ENCODE measurements at places on chromosomes 12 and 14.

GRCh38 chr12:93970900-93971688 is 177.3 kb upstream of the PLXNC1 start:
- DNase-seq = no peak

DNA sequence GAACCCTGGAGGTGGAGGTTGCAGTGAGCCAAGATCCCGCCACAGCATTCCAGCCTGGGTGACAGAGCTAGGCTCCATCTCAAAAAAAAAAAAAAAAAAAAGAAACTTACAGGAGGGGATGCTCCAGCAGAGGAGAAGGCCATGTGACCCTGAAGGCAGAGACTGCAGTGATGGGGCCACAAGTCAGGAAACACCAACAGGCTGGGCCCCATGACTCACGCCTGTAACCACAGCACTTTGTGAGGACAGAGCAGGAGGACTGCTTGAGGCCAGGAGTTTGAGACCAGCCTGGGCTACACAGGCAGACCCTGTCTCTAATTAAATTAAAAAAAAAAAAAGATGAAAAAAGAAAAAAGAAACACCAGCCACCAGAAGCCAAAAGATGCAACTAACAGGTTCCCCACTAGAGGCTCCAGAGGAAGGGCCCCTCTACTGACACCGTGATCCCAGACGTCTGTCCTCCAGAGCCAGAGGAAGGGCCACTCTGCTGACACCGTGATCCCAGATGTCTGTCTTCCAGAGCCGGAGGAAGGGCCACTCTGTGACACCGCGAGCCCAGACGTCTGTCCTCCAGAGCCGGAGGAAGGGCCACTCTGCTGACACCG is 9.1 kb upstream of the GLT1D1 start:
- DNase-seq = no peak

DNA sequence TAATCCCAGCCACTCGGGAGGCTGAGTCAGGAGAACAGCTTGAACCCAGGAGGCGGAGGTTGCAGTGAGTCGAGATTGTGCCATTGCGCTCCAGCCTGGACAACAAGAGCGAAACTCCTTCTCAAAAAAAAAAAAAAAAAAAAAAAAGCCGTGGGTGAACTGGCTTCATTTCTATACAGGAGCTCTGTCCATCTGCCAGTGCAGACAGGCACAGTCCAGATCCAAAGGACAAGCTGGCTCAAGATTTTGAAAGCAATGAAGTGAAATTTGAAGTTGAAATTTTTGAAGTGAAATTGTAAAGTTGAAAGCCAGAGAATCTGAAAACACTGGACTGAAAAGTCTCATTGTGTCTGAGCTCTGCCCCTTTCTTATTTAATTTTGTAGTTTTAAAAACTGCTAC is 134.7 kb downstream of the CALM1 start:
- no peak for DNase-seq

GRCh38 chr12:97167598-97167997 is 260.5 kb downstream of the NEDD1 start:
- no peak for DNase-seq

GRCh38 chr14:105421723-105422615 is 2.3 kb downstream of the MTA1 start:
- DNase-seq = no peak

GRCh38 chr12:95548539-95549391 is 2.5 kb downstream of the USP44 start:
- no peak for DNase-seq

- DNase-seq = no peak
These were observed 104.0 kb upstream of the EIF5 start for GRCh38 chr14:103230021-103230420.

GRCh38 chr14:62187265-62187664 is 425.0 kb downstream of the SNAPC1 start:
- DNase-seq = no peak

GRCh38 chr14:22180045-22180444 is 409.0 kb downstream of the DAD1 start:
- no peak for DNase-seq

DNA sequence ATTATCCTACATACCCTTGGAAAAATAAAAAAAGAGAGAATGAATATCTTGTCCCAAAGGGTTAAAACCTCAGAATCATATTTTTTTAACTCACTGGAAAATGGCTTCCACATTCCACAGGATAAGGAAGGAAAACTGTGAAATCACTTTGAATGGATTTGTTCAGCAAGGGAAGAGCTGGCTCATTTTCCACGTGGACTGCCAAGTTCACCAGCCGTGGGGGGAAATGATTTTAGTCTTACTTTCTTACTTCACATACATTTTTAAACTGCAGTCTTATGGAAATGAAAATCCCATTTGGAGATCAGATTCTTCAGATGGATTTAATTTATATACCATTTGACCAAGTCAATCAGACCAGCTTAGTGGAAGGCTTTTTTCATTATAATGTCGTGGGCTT is 29.9 kb upstream of the AEBP2 start:
- DNase-seq = peak; percentile 31

GRCh38 chr14:65258391-65258790 is 154.1 kb upstream of the FUT8 start:
- peak; percentile 76 for DNase-seq

DNA sequence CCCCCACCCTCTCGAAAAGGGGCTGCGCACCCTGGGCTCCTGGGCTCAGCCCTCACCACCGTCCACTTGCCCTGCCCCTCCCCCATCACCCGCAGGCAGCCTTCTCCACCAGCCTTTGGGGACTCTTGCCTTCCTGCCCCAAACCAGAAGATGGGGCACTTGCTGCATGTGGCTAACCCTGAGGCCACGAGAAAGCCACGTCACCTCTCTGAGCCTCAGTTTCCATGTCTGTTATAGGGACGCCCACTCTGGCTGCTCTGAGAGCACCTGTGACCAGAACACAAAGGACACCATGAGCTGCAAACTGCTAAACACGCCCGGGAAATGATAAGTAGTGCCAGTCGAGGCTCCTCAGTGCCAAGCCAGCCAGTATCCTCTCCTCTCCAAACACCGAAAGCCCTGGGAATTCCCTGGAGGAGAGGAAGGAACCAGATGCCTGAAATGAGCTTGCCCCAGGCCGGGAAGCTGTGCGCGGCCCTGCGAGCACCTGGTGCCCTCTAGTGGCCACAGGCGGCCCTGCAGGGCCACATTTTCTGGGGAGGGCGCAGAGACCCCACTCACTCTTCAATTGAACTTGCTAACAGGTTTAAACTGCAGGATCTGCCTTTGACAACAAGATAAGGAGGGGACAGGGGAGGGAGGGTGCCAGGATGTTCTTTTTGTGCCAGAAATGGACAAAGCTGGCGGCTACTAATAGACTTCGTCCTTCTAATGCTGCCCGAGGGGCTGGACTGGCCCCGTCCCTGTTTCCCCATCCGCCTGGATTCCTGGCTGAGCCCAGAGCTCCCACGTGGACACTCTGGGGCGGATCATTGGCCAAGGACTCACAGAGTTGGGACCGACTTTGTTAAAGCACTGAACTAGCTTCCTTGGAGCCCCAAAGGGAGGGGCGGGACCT is 10.2 kb upstream of the SERPINA9 start:
- DNase-seq = peak; percentile 61

DNA sequence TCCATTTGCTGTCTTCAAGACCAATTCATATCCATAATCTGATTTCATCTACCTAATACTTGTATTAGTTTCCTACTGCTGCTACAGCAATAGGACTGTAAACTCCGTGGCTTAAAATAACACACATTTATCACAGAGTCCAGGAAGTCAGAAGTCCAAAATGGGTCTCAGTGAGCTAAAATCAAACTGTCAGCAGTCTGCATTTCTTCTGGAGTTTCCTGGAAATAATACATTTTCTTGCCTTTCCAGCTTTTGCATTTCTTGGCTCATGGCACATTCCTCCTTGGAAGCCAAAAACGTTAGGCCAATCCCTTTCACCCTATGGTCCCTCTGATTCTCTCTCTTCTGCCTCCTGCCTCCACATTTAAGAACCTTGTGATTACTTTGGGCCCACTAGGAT is 239.8 kb downstream of the PRKD1 start:
- DNase-seq = no peak

- peak; percentile 87 for DNase-seq
These were observed at the start of gene REC8 for GRCh38 chr14:24171422-24172260. REC8 (plus strand) TSS chr14:24172080; CDS start chr14:24172553, 473 bp downstream.

- no peak for DNase-seq
These were observed 416.6 kb downstream of the ZFP36L1 start for GRCh38 chr14:68376067-68376779.

DNA sequence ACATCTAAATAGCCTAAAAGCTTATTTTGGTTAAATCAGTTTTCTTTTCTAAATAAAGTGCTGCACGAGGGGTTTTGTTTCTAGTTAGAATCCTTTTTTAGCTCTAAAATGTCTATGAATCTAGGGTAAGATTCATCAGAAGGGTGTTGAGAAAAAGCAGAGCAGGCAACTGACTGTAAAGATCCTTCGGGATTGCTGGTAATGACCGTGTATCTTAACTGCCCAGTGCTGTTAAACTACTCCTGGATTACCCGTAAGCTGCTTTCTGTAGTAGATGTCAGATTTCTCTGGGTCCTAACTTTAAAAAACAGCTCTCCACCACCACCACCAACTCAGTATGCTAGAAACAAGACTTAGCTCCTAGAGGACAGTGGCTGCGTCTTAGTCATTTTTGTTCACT is 39.2 kb downstream of the DACT1 start:
- no peak for DNase-seq

DNA sequence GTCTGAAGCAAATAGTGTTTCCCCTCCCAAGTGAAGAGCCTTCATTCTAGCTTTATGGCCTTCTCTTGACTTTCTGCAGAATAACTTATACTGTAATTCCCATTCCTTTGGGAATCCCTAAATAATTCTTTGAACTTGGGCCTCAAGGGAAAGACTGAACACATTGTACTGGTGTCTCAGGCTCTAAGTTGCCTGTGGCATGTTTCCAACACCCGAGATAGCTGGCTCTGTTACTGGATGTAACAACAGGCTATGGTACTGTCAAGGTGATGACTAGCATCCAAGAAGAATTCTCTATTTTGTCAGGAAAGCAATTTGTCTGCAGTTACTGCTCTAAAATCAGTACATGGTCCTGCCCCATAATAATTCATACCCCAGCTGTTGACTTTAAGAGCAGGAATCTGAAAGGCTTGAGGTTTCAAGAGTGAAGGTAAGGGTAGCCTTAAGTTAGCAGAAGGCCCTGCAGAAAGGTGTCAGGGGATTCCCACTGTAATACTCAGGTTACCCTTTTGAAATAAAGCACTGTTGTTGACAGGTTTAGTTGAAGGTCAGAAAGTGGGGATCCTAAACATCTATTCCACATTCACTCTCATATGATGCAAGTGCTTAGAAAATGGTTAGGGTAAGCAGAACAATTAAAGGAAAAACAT is 5.2 kb downstream of the GPX2 start:
- no peak for DNase-seq

DNA sequence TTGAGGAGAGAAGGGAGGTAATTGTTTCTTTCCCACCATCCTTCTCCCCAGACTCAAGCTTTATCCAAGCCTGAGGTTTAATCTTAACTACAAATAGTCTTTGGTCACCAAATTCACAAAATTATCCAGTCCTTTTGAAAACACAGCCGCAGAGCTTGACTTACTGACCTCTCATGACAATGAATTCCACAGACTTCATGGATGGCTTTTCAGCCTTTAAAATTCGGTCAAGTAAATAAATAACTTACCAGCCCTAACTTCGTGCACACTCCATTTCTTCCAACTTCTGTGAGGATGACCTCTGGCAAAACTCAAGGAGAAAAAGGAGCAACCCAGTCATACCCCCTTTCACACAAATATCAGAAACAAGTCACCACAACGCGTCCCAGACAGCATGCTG is 137.0 kb upstream of the CDKN3 start:
- DNase-seq = no peak

DNA sequence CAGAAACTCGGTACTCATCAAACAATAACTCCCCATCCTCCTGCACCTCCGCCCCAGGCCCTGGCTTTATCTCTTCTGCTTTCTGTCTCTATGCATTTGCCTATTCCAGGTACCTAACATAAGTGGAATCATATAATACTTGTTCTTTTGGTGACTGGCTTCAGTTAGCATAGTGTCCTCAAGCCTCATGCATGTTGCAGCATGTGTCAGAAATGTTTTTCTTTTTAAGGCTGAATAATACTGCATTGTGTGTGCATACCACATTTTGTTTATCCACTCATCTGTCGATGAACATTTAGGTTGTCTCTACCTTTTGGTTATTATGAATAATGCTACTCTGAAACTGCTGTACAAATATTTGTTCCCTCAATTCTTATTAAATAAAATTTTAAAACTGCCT is 117.1 kb downstream of the KICS2 start:
- no peak for DNase-seq

DNA sequence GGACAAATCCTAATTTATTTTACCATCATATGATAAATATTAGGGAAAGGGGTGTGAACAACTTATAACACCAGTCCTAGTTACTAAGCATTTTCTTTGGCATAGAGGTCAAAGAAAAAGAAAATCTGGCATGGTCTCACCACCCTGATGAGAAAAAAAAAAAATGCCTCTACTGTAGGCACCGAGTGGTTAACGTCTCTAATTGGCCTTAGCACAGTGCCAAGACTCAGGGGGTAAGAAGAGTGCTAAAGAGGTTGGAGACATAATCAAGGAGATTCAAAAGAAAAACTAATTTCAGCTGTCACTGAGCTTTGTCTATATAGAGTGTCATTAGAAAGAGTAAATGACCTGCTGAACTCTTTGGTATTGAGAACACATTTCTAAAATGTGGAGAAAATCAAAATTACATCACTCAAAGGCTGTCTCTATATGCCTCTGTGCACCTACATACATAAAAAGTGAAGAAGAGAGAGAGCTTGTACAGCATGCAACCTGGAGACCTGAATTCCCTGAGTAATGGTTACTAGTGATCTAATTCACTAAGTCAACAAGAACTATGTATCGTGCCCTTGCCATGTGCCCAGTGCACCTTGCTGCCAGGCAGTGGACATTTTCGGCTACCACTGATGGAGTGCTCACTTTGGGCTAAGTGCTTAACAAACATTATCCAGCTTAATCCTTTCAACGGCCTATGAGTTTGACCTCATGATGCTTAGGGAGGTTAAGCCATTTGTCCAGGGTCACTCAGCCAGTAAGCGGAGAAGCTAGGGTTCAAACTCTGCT is 113.8 kb upstream of the G2E3 start:
- no peak for DNase-seq

DNA sequence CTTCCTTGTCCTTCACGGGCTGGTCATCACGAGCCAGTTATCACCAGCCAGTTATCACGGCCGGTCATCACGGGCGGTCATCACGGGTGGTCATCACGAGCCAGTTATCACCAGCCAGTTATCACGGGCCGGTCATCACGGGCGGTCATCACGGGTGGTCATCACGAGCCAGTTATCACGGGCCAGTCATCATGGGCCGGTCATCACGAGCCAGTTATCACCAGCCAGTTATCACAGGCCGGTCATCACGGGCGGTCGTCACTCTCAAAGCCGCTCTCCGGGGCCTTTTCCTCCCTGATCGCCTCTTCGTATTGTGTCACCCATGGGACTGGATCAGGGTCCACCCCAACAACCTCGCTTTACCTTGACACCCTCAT is 13.9 kb upstream of the FBRSL1 start:
- DNase-seq = no peak

DNA sequence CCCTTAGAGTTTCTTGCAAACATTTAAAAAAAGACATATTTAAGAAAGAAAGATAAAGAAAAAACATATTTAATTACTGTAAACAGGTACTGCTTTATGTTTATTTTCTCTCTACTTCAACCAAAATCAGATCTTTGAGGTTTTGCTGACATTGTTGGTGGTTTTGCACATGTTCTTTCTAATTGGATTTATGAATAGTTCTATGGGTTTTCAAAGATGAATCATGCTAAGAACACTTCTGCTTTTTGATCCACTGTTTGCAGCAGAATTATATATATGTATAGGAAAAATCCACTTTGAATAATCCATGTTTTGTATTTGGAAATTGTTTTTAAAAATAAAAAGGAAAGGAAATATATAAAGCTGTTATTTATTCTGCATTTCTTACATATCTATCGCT is 78.4 kb downstream of the FRMD6 start:
- DNase-seq = no peak

Measured in fibroblast of skin of right quadriceps (primary cell).